ENCODE measurements at places on chromosomes 11 and 22.

- DNase-seq: peak; percentile 31
Observed at GRCh38 chr22:45504373-45505341, 2.0 kb downstream of the FBLN1 start.

GRCh38 chr11:11724994-11725393 is 103.2 kb upstream of the GALNT18 start:
- no peak for DNase-seq

GRCh38 chr11:77502346-77502905 is 28.5 kb upstream of the PAK1 start:
- DNase-seq: no peak

GRCh38 chr11:977830-978720 is 52.4 kb downstream of the AP2A2 start:
- no peak for DNase-seq

DNA sequence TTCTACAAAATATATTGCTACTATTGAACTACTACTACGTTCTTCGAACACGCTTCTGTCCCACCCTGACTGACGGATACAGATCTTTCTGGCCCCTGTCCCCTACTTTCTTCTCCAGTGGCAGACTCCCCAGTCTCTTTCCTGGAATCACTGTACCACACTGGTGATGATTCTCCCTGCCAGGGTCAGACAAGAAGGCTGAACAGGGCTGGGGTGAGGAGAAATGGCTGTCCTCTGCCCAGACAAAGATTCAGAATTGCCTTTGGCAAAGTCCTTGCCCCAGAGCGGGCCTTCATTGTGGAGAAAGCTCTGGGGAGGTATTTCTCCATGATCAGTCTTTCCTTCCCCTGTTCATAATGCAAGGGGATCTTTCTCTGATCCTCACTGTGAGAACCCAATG is 1417.1 kb downstream of the BRD1 start:
- no peak for DNase-seq

Measured in activated naive CD4-positive, alpha-beta T cell treated with anti-CD3 and anti-CD28 coated beads for 36 hours (primary cell).